Panc1 (cell line): ENCODE measurements at places on chromosomes 6 and 20.

- no peak for DNase-seq
These were observed 47.7 kb downstream of the AKAP7 start for GRCh38 chr6:131182991-131183425.

GRCh38 chr6:34146021-34146782, at the start of gene GRM4:
Gene GRM4, minus strand, starts transcription at chr6:34146087. Its CDS starts 12,591 bp downstream, at chr6:34133496.
- no peak for DNase-seq

- peak; percentile 5 for DNase-seq
These were observed 618 bp downstream of the RTN4IP1 start for GRCh38 chr6:106628658-106629102.

DNA sequence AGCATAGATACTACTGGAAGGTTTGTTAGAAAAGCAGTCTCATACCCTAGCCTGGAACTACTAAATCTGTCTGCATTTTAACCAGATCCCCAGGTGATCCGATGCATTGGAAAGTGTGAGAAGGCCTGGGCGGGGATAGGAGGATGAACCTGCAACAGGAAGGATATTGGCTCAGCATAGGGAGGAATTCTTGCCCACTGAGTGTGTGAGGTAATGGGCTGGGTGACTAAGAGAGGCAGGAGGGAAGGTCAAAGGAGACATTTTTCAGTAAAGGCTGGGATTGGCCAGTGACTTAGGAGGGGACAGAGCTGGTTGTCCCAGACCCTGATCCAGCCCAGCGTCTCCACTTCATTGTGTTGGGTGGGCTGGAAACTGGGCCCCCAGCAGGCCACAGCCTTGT, 191.0 kb upstream of the LRFN2 start:
- DNase-seq, result no peak

GRCh38 chr20:10505827-10506226, 70.7 kb downstream of the SLX4IP start:
- no peak for DNase-seq

DNA sequence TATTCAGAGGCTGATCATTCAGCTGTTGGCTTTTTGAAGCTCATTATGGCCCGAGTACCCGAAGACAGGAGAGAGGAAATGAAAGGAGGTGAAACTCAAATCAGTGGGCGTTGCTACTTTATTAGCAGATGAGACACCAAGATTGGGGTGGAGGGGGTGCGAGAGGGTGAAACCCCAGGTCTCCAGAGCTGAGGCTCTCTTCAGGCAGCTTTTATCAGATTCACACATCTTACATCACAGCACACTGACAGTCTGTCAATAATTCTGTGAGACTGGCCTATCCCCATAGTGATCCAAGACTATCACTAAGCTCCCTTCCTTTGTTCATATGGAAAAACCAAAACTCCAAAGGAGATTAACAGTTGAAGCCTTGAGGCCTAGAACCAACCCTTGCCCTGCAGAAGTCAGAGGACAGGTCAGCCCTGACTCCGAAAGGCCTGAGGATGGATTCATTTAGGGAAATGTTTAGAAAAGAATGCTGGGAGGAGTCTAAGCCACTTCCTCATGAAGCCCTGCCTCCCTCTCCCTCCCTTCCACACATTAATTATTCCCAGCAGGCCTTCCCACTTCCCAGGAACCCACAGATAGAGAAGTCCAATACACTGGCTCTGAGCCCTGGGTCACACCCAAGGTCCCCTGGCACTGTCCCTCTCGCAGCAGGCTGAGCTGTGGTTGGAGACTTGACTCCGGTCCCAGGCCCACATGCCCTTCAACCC, 23.2 kb downstream of the TRERF1 start:
- no peak for DNase-seq

DNA sequence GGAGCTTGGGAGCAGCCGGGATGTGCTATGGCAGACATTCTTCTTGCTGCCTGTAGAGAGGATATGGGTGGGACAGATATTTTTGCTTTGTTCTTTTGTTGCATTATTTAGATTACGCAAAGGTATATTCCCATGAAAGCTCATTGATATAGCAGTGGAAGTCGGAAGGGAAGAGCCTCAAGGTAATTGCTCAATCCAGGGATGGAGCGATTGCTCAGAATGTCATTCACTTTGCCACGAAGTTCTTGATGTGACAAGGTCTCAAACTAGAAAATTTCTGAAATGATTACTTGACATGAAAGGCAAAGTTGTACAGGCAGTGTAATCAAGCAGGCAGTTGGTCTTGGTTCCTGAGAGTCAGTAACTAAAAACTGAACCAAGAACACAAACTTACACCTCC, 615.6 kb upstream of the CDH4 start:
- no peak for DNase-seq

DNA sequence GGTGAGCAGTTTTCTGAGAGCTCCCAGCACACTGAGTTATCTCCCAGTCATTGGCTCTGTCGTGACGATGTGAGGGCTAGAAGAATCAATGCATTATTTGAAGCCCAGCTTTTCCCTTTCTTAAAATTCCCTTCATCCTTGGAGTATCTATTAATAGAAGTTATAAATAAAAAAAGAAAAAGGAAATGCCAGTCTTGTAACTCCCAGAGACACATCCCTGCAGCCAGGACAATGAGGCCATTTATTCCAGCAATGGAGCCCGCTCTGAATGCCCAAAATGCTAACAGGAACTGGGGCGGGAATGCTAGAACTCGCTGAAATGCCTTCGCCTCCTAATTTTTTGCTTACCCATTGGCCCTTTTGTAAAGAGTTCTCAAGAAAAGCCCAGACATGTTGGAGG, 305.8 kb downstream of the TFAP2C start:
- no peak for DNase-seq

DNA sequence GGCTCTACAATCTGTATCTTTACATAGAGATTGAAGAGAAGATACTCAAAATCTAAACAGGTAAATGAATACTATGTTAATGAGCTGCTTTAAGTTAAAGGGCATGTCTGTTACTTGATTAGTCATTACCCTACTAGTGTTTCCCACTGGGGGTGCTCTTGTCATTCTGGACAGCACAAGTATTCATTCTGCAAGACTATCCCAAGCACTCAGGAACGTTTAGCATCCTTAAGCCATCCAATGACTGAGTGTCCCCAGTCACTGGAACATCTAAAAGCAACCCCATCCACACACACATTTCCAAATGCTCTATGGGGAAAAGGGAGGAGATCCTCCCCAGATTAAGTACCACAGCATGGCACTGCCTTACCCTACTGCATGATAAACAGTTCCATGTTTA, 25.7 kb downstream of the EZR start:
- DNase-seq, result peak; percentile 32

GRCh38 chr6:117463762-117464665, 18.5 kb upstream of the DCBLD1 start:
- peak; percentile 36 for DNase-seq

DNA sequence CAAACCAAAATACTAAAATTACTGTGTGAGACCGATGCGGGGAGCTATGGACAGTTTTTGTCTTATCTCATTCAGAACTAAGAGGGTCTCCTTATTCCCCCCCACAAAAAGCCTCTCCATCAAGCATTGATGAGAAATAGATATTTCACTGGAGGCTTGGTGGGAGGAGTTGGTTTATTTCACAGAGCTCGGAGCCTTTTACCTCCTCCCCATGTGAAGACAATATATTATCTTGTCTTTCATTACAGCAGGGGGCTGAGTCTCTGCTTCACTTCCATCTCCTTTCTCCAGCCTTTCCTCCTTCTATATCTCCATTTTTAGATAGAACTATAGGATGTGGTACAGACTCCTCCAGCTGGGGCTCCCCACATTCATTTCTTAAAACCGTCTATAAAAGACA, 29.9 kb upstream of the MRAP2 start:
- DNase-seq, result no peak

DNA sequence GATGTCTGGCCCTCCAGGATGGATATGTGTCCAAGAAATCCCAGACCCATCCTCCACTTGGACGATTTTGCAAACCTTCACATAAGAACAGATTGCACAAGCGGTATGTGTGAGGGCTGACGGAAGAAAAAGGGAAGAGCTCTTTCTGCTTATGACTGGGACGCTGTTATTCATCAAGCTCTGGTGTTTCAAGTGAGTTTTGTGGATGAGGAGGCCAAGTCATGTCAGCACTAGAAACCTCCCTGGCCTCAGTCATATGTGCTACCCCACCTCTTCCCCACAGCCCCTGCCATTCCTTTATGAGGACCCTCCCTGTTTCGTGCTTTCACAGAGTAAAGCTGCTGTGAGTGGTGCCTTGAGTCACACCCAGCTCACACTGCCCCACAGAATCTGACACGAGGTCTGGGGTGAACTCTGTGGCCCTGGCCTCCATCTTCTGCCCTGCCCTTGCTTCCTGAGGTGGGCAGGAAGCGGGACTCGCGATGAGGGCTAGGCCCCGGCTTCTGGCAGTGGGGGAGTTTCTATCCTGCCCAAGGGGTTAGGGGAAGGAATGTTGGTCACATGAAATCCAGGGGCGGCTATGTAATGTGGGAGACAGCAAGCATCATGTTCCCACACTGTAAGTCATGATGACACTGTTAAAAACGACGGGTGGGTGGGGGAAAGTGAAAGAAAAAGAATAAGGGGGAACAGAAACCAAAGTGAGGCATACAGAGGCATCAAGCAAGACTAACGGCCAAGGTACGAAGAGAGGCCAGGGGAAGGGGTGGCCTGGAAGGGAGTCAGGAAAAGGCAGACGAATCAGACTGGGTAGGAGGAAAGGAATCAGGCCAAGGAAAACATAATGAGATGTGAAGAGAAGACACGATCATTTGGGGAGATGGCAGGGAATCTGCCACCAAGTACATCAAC, 78.1 kb downstream of the PRDM1 start:
- DNase-seq, result no peak

GRCh38 chr6:155013457-155013876, 18.4 kb downstream of the TIAM2 start:
- DNase-seq, result no peak

- no peak for DNase-seq
These were observed 119.6 kb upstream of the MTHFD1L start for GRCh38 chr6:150745896-150746295.

- peak; percentile 27 for DNase-seq
These were observed 10.1 kb upstream of the NHSL1 start for GRCh38 chr6:138509371-138509770.

- no peak for DNase-seq
These were observed 9.1 kb upstream of the MAP1LC3A start for GRCh38 chr20:34549291-34549928.

DNA sequence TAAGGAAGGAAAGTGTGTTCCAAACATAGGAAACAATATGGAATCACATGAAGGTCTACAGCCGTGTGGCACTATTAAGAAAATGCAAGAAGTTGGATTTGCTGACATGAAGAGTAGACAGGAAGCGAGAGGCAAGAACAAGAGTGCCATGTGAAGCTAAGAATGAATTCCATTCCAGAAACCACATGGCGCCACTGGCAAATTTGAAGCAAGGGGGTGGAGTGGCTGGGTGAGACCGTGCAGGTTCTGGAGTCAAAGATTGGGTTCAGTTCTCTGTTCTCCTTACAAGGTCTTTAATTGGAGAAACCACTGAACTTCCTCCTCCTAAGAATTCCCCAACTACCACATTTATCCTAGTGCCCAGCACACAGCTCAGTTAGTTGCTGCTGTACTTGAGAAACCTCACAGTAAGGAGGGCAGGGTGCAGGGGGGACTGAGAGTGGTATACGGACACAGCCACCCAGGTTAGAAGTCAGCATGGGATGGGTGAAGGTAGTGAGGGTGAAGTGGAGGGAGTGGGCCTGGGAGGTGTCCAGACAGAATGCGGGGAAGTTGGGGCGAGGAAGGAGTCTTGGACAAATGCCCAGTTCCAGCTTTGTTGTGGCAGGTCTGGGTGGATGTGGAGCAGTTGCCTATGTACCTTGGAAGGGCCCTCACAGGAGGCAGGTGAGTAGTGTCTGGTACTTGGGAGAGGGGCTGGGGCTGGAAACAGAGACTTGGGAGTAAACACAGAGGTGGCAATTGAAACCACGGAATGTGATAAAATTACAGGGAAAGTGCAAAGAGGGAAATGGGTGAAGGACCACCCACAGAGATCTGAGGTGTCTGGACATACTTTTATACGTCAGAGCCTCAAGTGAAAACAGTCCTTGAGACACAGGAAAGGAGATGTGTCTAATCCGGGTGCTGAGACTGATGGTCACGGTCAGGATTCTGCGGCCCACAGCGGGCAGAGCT, 14.3 kb downstream of the LYRM4 start:
- DNase-seq, result no peak

DNA sequence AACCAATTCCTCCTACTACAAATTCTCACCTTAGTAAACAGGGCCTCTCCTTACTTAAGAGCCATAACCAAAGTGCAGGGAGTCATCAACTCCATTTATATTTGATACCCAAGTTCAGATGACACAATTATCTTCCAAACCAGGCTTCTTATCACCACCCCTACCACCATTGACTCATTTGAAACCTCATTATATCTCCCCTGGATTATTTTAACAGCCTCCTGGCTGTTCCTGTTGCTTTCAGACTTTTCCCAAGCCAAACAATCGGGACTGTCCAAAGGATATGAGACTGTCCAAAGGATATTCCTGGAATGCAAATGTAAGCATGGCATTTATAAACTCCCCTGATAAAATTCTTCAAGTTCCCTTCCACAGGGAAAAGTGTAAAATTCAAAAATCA, 394.3 kb downstream of the MAFB start:
- no peak for DNase-seq

DNA sequence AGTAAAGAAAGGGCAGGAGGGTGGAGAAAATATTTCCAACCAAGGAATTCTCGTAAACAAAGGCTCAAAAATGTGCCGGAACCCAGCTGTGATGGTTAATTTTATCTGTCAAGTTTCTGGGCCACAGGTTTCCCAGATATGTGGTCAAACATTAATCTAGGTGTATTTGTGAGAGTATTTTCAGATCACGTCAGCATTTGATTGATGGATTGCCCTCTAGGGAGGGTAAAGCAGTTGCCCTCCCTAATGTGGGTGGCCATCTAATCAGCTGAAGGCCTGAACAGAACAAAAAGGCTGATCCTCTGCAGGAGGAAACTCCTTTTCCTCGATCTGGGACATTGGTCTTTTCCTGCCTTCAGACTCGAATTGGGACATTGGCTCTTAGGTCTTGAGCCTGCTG, 298.7 kb upstream of the TCF21 start:
- DNase-seq, result no peak

DNA sequence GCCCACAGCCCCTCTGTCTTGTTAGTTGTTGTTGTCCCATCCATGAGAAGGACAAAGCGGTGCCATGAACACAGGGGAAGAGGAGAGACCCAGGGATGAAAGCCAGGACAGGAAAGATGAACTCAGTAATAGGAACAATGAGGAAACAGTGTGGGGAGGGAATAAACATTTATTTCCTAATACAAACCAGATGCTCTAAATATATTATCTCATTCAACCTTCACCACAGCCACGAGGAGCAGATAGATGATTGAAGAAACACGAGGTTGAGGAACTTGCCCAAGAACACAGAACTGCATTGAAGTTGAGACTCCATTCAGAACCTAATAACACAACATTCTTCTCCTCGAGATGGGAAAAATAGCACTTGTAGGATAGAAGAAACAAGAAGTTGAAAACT, 53.0 kb upstream of the AIG1 start:
- no peak for DNase-seq
